ENCODE measurements at places on chromosomes 13 and 19.

DNA sequence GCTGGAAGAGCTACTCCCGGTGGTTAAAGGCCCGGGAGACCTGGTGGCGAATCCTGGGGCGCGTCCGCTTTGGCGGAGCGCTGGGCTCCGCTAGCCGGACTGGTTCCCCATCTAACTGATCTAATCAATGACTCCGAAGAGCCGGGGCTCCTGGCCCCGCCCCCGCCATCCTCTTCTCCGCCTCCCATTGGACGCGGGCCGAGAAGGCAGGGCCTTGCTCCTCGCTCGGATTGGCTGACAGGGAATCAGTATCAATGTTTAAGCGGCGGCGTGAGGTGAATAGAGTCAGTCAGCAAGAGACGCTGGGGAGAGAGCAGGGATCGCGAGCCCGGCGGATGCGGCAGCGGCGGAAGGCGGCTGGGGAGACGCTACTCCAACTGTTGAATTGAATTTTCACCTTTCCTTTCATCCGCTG is 1.7 kb upstream of the PCDH17 start:
- peak overlapping the region; percentile 69 for H3K4me3 ChIP-seq
- peaks cover 56% of the 10 kb centered on the region for H3K27me3 ChIP-seq
- peak; percentile 95 for DNase-seq
- H3K27ac ChIP-seq = no peak overlapping the region
- no peaks in the 10 kb centered on the region for H3K36me3 ChIP-seq

- peak overlapping the region; percentile 45 for H3K27ac ChIP-seq
- no peaks in the 10 kb centered on the region for H3K27me3 ChIP-seq
- no peak for DNase-seq
- peaks cover 12% of the 10 kb centered on the region for H3K36me3 ChIP-seq
- H3K4me3 ChIP-seq = peak overlapping the region; percentile 94
These were observed 453 bp downstream of the ZNF256 start for GRCh38 chr19:57947088-57947418.

DNA sequence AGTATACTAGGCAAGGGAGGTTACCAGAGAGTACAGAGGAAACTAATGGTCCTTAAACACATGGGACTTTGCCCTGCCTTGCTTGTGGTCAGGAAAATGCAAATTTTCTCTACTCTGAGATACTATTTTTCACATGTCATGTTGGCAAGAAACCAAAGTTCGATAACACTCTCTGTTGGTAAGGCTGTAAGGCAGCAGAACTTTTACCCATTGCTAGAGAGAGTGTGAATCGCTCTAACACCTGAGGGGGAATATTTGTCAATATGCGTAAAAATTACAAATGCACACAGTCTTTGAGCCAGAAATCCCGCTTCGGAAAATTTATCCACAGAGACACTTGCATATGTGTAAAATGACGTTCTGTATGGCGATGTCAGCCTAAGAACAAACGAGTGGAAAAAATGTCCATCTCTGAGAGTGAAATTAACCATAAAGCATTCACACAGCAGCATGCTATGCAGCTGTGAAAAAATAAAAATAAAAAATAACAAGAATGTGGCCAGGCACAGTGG is 9.5 kb upstream of the RFX1 start:
- H3K4me1 ChIP-seq = no peaks in the 10 kb centered on the region
- no peak overlapping the region for H3K4me3 ChIP-seq
- H3K36me3 ChIP-seq = no peaks in the 10 kb centered on the region
- DNase-seq = peak; percentile 59
- H3K27me3 ChIP-seq = no peaks in the 10 kb centered on the region

GRCh38 chr13:21637296-21637695 is 33.3 kb upstream of the MICU2 start:
- no peaks in the 10 kb centered on the region for H3K27me3 ChIP-seq
- no peak overlapping the region for H3K4me3 ChIP-seq
- DNase-seq = no peak
- no peaks in the 10 kb centered on the region for H3K36me3 ChIP-seq
- H3K27ac ChIP-seq = no peak overlapping the region
- no peaks in the 10 kb centered on the region for H3K4me1 ChIP-seq

DNA sequence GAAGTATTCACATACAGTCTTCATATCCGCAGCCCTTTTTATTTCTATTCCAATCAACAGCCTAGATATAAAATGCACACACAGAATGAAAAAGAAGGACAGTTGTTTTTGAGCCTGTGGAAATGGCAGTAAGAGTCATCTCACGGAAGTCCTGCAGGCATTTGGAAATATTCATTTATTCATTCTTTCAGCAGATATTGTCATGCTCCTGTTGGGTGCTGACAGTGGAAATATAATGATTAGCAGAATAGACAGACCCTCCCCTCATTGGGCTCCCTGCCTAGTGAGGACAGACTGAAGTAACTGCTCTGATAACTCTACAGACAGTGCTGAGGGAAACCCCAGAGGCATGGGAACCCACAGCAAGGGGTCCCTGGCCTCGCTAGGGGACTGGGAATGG is 392.3 kb downstream of the FOXO1 start:
- no peaks in the 10 kb centered on the region for H3K36me3 ChIP-seq
- no peak overlapping the region for H3K27ac ChIP-seq
- H3K27me3 ChIP-seq = no peaks in the 10 kb centered on the region
- DNase-seq = no peak
- peaks cover 33% of the 10 kb centered on the region for H3K4me1 ChIP-seq

DNA sequence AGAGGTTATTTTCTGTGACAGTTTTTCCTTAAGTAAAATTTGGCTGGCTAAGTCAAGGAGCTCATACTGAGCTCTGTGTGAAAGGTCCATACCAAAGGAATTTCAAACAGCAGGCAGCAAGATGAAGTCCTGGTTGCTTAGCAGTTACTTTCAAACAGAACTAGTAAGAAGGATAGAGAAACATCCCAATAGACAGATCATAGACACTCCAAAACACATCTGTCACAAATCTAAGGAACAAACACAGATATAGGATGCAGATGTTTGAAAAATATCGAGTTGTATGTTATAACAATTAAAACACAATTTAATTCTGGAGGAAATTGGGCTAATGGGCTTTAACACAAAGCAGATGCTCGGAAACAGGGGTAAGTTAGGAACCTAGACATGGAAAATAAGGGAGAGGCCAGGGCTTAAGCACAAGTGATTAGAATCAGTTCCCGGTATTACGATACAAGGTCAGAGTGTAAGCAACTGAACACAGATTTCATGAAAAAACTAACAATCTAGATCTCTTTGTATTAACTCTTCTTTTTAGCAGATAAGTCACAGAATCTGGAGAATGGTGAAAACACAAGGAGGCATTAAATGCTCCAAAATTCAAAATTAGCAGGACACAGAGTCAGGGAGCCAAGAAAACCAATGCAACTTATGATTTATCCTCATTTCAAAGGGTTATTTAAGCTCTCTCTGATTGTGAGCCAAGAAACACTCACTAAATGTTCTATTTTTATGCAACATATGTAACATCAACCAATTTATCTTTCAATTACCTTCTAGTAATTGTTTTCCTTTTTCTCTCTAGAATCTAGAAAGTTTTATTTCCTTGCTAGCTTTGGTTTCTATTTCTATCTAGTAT is 1992.9 kb upstream of the PCDH20 start:
- H3K4me1 ChIP-seq = peaks cover 14% of the 10 kb centered on the region
- no peak overlapping the region for H3K4me3 ChIP-seq
- peak overlapping the region; percentile 16 for H3K27ac ChIP-seq
- no peaks in the 10 kb centered on the region for H3K36me3 ChIP-seq

DNA sequence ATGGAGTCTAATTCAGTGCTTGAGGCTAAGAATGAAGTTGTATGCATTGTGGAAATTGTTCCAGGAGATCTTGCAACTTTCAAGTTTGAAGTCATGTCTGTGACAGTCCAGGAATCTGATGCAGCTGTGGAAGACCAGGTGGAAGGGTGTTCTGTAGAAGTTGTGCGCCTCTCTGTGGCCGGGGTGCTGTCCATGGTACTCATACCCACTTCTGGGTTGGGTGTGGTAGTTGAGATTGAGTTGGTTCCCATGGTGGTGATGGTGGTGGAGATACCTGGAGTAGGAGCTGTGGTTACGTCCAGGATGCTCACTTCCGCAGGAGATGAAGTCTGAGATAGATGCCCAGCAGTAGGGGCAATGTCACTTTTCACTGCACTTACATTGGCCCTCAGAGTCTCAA is 44.3 kb downstream of the MUC16 start:
- H3K27me3 ChIP-seq = no peaks in the 10 kb centered on the region
- H3K4me1 ChIP-seq = no peaks in the 10 kb centered on the region
- no peak overlapping the region for H3K4me3 ChIP-seq
- H3K27ac ChIP-seq = no peak overlapping the region
- no peak for DNase-seq

- peaks cover 7% of the 10 kb centered on the region for H3K27me3 ChIP-seq
- no peak overlapping the region for H3K27ac ChIP-seq
- H3K4me3 ChIP-seq = no peak overlapping the region
- DNase-seq = peak; percentile 79
These were observed 5.3 kb upstream of the PTPRS start for GRCh38 chr19:5345895-5346386.

DNA sequence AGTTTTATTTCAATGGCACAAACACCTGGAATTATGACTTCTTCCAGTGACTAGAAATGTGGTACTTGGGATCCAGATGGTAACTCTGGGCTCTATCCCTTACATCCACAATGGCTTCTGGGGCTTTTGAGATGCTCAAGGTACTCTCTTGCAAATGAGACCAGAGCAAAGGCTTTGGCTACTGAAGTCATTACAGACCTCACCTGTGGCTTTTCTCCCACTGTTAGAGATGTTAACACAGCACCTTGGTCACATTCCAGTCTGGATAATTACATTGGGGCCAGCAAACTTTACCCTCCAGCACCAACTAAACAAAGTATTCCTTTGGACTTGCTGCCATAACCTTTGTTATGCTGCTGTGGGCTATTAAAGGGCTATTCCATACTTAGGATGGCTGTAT is 6.1 kb downstream of the ENOX1 start:
- DNase-seq = no peak
- no peak overlapping the region for H3K4me3 ChIP-seq
- no peak overlapping the region for H3K27ac ChIP-seq
- peaks cover 12% of the 10 kb centered on the region for H3K4me1 ChIP-seq
- no peaks in the 10 kb centered on the region for H3K27me3 ChIP-seq

- no peak overlapping the region for H3K4me3 ChIP-seq
- H3K36me3 ChIP-seq = peaks cover 88% of the 10 kb centered on the region
- H3K4me1 ChIP-seq = peaks cover 5% of the 10 kb centered on the region
- peak overlapping the region; percentile 41 for H3K27ac ChIP-seq
- peak; percentile 83 for DNase-seq
These were observed 28.7 kb upstream of the EPHX3 start for GRCh38 chr19:15260939-15261338.

DNA sequence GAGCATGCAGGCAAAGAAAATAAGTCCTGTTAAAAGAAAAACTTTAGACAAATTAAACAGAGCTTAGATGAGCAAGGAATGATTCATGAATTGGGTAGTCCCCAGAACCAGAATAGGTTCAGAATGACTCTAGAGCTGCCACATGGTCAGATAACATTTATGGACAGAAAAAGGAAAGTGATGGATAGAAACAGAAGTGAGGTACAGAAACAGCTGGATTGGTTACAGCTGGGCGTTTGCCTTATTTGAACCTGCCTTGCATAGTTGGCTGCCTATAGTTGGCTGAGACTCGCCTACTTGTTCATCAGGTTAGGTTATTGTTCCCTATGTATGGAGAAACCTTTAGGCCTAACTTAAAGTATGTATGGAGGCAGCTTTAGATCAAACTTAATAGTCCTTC is 35.4 kb downstream of the WDFY2 start:
- H3K27ac ChIP-seq = peak overlapping the region; percentile 87
- DNase-seq = no peak
- peaks cover 28% of the 10 kb centered on the region for H3K4me1 ChIP-seq

DNA sequence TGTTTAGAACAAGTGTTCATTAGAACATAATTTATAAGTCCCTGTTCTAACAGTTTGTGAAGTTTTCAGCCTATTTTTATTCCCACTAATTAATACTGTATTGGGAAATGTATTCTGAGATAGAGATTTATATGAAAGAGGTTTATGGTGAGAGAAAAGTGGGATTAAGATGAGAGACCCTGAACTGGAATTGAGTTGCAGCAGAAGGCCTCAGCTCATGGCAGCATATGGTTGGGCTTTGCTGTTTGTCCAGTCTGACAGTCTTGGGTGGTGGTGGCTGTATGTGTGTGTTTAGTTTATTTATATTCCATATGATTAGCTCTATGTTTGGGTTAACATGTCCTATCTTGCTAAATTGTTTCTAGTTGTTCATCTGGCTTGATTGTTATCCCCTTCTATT is 575.1 kb downstream of the SLITRK5 start:
- no peaks in the 10 kb centered on the region for H3K4me1 ChIP-seq
- DNase-seq = no peak
- no peaks in the 10 kb centered on the region for H3K36me3 ChIP-seq
- H3K27me3 ChIP-seq = no peaks in the 10 kb centered on the region
- H3K4me3 ChIP-seq = no peak overlapping the region
- H3K27ac ChIP-seq = no peak overlapping the region

GRCh38 chr19:47839411-47839810 is 17.7 kb downstream of the CRX start:
- no peak for DNase-seq
- no peaks in the 10 kb centered on the region for H3K4me1 ChIP-seq
- H3K36me3 ChIP-seq = no peaks in the 10 kb centered on the region
- H3K27me3 ChIP-seq = peaks cover 5% of the 10 kb centered on the region
- no peak overlapping the region for H3K27ac ChIP-seq

GRCh38 chr13:89857502-89857901 is 1490.0 kb upstream of the MIR17HG start:
- H3K36me3 ChIP-seq = no peaks in the 10 kb centered on the region
- DNase-seq = no peak
- no peak overlapping the region for H3K27ac ChIP-seq
- no peaks in the 10 kb centered on the region for H3K4me1 ChIP-seq
- H3K4me3 ChIP-seq = no peak overlapping the region

DNA sequence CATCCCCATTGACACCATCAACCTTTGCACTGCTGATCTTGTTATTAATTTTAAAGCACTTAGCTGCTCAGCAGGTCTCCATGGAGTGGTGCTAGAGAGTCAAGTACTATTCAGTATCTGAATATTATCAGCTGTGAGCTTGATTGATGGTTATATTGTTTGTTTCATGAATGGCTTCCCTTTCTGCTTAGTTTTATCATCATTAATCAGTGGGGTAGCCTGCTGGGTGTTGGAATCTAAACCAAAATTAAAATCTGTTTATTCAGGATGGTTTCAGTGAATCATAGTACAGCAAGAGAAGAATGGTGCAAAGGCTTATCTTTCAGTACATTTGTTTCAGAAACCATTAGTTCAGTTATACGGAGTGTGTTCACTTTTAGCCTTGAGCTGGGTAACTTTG is 42.5 kb upstream of the SCEL start:
- H3K36me3 ChIP-seq = no peaks in the 10 kb centered on the region
- no peak for DNase-seq
- H3K4me3 ChIP-seq = no peak overlapping the region
- no peak overlapping the region for H3K27ac ChIP-seq
- no peaks in the 10 kb centered on the region for H3K4me1 ChIP-seq

GRCh38 chr19:28948026-28948425 is 264.9 kb downstream of the UQCRFS1 start:
- H3K27me3 ChIP-seq = no peaks in the 10 kb centered on the region
- H3K4me1 ChIP-seq = no peaks in the 10 kb centered on the region
- DNase-seq = no peak
- H3K4me3 ChIP-seq = no peak overlapping the region

Measured in osteoblast (primary cell).